Dermis microvascular lymphatic vessel endothelial cell (primary cell): ENCODE measurements at places on chromosomes 13 and 19.

- no peak for DNase-seq
Measured at GRCh38 chr19:2034729-2035589, 16.1 kb downstream of the MKNK2 start.

DNA sequence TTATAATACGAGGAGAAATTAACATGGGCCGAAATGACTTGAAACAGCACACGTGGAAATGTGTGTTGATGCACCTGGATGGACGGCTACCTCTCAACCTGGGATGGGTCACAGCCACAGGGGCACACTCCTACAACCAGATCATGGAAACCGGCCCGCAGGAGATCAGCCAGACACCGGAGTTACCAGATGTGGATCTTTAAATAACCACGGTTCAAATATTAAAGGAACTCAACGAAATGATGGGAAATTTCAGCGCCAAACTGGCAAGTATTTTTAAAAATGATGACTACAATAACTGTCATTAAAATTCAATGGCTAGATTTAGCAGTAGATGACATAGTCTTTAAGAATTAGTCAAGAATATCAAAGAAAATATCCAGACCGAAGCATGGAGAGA lies 166.9 kb upstream of the GPR12 start:
- no peak for DNase-seq

GRCh38 chr19:17748884-17749638 lies 2.2 kb upstream of the FCHO1 start:
- no peak for DNase-seq

- DNase-seq = no peak
Measured at GRCh38 chr13:46522748-46523030, 30.3 kb upstream of the LRCH1 start.
